ENCODE measurements at places on chromosomes 7 and 10.

DNA sequence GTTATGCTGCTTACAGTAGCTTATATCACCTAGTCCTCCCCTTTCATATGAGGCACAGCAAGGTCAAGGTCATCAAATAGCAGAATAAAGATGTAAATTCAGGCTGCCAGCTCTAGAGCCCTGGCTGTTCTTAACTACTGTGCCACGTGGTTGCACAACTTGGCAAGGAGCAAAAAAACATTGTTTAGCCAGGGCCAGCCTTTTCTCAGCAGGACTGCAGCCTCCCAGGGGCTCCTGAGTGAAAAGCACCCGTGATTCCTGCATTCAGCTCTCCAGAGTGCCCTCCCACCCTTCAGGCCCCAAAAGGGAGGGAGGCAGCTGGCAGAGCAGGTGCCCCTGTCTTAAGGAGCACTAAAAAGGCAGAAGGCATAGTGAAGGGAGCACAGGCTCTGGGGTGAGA lies 31.8 kb upstream of the TM9SF3 start:
- no peak for DNase-seq

- no peak for DNase-seq
These were observed 58.3 kb downstream of the WIPF3 start for GRCh38 chr7:29864656-29865055.

DNA sequence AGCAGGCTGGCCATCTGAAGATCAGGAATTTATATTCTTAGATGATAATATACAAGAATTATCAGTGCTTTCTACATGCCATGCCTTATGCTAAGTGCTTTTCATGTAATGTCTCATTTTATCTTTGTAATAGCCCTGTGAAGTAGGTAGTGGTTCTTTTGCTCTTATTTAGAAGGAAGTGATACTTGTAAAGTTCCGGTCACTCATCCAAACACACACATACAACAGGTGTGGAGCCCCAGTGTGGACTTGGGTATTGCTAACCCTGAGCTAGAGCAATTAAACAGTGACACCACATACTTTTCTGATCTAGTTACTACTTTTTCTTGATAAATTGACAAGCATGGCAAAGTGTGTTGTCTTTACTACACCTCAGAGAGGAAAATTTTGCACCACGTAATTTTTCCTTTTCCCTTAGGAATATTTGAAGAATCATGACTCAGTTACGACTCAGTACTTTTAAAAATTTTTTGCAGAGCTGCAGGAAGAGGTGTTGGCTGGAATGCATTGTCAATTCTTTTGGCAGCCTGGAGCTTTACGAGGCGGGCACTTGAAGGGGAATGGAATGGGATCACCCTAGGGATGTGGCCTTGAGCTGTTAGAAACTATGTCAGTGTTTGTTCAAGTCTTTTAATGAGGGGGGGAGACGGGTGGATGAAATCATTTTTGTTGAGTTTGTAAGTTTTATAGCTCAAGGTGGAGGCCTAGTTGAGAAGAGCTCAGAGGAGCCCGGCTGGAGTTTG lies 212.5 kb upstream of the CELF2 start:
- no peak for DNase-seq

DNA sequence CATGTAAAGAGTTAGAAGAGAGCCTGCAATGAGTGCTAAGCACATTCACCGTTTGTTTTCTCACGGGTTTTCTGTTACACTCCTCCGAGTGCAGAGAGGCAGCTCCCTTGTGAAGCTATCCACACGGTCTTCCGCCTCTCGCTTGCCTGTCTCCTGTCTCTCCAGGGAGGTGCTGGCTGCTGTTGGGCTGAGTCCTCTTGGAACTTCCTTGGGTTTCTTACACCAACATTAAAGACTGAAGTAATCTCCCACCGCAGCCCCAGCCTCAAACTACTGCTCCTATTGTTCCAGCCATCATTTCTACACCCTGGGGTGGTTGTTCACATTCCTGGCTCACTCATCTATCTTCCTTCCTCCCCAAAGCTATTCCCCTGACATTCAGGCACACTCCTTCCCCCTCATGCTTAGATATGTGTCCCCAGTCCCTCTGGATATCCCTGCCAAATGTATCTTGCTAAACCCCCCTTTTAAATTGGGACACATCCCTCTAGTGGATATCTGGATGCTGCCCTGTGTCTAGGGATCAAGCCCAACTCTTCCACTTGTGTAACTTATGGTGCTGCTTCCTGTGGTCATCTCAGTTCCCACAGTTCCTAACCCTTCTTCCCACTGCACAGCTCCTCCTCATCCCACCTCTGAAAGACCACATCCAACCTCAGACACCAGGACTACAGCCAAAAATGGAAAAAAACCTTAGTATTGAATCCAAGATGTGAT lies 14.1 kb downstream of the ESYT2 start:
- DNase-seq = no peak

DNA sequence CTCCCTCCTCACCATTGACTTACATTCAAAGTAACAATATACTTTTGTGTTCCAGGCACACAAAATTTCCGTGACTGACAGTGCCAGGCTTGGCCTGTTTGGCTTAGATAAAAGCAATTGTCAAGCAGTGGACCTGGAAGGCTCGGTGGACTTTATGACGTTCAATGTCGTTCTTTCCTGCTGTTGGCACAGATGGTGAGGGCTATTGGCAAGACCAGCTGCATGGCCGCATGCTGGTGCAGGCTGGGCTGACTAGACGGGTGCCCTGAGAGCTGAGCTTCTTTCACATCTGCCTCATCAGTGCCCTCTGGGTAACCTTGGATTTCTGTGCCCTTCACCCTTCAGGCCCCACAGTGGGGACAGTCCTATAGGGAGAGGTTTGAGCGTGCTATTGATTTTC lies 45.2 kb downstream of the WIPF3 start:
- DNase-seq = no peak

- no peak for DNase-seq
These were observed 10.2 kb upstream of the TMEM248 start for GRCh38 chr7:66910789-66911188.

GRCh38 chr10:74937266-74937856 lies 111.0 kb downstream of the KAT6B start:
- no peak for DNase-seq

DNA sequence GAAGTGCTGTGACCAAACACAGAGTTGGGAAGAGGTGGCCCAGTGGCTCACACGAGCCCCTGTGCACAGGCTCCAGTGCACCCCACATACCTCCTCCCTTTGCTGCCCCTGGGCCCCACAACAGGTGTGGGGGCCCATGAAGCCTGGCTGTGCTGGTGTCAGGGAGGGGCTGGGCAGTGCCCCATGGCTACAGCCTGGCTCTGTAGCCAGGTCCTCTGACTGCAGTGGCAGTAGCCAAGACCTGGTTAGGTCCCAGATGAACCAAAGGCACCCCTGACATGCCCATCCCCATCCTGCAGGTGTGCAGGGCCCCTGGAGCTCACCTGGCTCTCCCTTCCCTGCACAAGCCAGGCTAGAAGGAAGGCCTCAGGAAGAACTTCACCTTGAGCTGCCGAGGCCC lies 176.3 kb downstream of the GRID1 start:
- no peak for DNase-seq

DNA sequence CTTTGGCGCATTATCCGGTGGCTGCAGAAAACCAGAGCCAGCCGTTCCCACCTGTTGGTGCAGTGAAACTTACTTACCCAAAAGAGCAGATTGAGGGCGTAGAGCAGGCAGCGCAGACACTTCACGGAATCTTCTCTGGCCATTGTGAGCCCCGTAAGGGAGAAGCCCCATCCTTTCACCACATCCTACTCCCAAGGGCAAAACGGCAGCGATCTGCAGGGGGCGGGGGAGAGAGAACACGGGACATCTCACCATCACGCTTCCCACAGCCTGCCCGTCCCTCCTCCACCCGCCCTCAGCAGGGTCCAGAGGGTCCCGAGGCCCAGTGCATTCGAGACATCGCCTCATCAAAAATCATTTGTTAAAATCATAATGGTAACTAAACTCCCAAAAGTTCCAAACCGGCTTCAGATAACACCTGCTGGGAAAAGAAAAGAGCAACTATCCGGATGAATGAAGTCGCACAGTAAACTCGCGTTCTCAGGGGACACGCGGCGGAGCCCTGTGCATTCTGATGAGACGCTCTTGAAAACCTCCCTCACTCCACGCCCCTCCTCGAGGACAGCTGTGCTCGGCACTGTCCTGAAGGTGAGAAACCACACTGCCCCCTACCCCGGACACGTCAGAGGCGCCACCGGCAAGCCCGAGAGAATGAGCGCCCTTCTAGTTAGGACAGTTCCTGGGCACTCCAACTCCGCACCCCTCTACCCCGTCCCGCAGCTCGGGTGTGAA lies 1.2 kb downstream of the TSPAN12 start:
- peak; percentile 51 for DNase-seq

GRCh38 chr7:103348452-103348851 lies 1.0 kb downstream of the PSMC2 start:
- no peak for DNase-seq

- no peak for DNase-seq
These were observed 43.0 kb downstream of the MTERF1 start for GRCh38 chr7:91837397-91838070.

GRCh38 chr7:124205526-124205925 lies 172.7 kb upstream of the TMEM229A start:
- no peak for DNase-seq

DNA sequence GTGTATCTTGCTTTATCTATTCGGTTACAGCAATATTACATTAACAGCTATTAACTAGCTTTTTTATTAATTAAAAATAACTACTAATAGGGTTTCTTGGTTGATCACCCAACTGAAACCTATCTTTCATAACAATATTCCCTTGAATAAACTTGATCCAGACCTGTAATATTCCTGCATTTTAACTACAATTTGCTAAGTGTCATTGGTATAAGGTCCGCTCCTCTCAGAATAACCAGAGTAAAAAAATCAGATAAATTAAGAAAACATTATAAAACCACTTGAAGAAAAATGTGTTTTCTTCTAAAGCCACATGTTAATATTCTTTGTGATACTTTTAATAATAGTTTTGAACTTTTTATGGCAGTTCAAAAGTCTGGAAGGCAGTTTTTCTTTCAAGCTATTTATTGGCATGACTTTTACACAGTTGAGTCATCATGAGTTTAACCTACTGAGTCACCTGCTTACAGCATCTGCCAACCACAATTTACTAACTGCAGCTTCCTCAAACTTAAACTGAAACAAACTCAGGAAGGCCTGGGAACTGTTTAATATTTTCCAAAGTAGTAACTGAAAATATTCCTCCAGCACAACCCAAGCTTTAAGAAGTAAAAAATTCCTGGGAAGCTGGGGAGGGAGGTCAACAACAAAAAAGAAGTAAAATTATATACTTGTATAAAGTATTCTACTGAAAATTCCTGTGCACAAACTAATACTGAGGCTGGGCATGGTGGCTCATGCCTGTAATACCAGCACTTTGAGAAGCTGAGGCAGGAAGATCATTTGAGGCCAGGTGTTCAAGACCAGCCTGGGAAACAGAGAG lies 103.2 kb downstream of the NRBF2 start:
- no peak for DNase-seq

GRCh38 chr10:63584725-63585035 lies 63.5 kb downstream of the REEP3 start:
- no peak for DNase-seq

DNA sequence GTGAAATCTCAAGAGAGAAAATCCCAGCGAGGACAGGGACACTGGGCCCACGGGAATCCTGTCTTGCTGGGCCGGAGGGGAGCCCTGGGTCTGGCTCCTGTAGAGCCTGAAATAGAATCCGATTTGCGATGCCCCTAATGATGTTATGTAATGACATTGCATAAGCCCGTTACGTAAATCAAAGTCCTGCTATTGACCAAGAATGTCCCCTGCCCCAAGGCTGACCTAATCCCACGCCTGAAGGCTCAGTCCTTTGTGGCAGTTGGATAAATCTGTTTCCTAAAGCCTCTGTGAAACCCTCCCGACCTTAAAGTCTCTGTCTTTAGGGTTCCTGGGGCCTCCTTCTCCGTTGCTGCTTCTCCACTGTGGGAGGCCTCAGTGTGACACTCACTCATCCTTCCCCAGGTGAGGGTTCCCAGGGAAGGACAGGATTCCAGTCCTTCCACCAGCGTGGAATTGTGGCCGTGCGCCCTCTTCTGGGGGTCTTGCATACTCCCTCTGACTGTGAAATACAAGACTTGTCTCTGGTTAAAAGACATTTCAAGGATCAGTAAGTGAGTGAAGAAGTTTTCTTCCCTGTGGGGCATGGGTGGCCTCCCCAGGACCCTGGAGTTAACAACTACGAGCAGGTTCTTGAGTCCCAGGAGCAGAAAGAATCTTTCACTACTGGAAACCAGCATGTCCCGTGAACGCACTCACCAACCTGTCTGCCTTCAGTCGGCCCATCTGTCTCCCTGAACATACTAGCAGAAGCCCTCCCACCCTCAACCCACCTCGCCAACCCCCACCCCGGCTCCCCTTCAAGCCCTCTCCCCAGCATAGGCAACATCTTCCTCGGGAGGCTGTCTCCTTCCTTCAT lies 19.8 kb downstream of the ZNF467 start:
- peak; percentile 40 for DNase-seq

- no peak for DNase-seq
These were observed 4.4 kb upstream of the STEAP4 start for GRCh38 chr7:88310956-88311674.

GRCh38 chr7:50336894-50337703 lies 32.6 kb downstream of the IKZF1 start:
- DNase-seq = no peak

GRCh38 chr10:110764793-110765512 lies 106.8 kb upstream of the PDCD4 start:
- DNase-seq = no peak

- no peak for DNase-seq
These were observed 484.2 kb downstream of the ANKRD7 start for GRCh38 chr7:118708741-118709140.

- no peak for DNase-seq
These were observed 21.3 kb downstream of the MKX start for GRCh38 chr10:27724287-27724686.

DNA sequence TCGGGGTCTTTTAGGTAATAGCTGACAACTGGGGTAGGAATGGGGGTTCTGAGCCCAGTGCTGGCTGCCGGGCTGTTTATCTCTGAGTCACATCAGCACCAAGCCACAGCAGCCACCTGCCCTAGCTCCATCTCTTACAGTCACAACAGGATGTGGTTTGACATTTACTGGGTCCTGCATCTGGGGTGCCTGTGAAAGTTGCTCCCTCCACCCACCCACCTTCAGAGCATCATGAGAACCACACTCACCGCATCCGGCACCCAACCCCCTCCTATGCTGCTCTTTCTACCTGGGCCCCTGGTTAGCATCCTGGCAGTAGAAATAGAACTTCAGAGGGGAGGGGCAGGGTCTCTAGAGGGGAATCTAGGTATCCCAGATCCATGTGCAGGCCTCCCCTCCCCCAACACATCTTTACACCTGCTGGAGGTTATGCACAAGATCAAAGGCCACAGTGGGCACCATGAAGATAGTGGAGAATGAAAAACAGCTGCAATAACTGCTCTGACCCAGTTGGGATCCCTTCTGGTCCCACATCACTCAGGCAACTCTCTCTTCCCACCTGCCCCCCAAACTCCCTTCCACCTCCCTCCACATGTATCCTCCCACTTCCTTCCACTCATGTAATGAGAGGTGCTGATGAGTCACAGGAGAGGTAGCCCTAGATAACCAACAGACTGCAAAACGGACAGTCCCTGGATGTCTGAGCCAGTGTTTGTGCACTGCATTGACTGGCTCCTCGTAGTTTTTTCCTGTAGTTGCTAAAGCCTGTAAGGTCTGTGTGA lies 38.2 kb downstream of the PRSS2 start:
- DNase-seq = no peak

GRCh38 chr7:30750683-30751650 lies 968 bp upstream of the INMT start:
- DNase-seq = peak; percentile 24

- DNase-seq = no peak
These were observed 256.4 kb downstream of the KIAA1217 start for GRCh38 chr10:24465124-24465874.

- no peak for DNase-seq
These were observed 287.1 kb upstream of the C7orf33 start for GRCh38 chr7:148303295-148304082.
